Activated T-cell treated with anti-CD3 and anti-CD28 coated beads for 24 hours (primary cell): ENCODE measurements at places on chromosomes 7 and 10.

- DNase-seq, result no peak
Measured at GRCh38 chr10:43194266-43194665, 56.0 kb downstream of the CSGALNACT2 start.

DNA sequence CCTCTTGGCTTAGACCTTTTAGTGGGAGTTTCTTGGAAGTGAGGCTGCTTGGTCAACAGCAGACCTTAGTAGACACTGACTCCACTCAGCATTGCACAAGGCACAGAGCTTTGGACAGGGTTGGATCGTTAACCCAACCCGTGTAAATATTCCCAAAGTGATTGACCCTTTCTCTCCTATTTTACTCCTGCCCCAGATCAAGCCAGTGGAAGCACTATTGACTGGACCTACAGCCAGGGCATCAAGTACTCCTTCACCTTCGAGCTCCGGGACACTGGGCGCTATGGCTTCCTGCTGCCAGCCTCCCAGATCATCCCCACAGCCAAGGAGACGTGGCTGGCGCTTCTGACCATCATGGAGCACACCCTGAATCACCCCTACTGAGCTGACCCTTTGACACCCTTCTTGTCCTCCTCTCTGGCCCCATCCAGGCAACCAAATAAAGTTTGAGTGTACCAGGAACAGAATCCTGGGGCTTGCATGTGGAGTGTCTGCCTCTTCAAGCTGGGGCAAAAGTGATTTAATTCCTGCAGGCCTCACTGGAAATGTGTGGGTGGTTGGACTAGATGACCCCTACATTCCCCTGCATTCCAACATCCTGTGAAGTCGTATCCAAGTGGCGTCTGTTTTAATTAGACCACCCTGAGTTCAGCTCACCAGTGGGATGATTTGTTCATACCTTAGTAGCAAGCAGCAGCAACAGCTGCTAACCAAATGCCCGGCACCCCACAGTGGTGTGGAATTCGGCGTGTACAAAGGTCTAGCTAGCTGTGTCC is 7.5 kb downstream of the CPA1 start:
- no peak for DNase-seq

GRCh38 chr10:89121764-89122020 is 85.4 kb downstream of the CH25H start:
- no peak for DNase-seq

- DNase-seq, result no peak
Measured at GRCh38 chr10:131578472-131578970, 267.0 kb upstream of the TCERG1L start.

DNA sequence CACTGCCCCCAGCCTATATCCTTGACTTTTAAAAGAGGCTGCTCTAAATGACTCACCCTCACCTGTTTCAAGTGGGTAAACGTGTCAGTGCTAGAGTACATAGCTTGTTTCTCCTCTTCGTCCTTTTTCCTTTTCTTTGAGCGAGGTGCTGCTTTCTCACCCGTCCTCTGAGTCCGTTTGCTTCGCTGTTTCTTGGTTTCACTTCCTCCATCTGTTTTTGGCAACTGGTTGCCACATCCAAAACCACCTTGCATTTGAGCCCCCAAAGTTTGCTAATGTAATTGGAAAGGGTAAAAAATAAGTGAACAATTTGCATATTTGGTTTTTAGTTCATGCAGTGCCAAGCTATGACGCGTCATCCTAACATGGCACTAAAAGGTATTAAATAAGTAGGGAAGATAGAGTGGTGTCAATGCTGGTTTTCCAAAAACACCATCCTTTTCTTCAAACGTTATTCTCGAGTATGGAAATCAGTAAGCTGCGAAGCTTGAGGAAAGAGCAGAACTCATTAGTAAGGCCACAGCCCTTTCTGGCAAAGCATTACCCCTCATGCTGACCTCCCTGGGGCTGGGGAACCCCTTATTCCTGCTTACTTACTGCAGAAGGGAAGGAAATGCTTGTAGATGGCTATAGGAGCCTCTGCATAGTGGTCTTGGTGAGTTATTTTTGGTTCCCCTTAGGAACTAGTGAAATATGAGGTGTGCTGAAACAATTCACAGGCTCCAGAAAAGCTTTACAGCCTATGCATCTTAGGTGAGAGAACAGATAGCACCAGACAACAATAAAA is 133.5 kb downstream of the GALNT11 start:
- DNase-seq, result no peak

GRCh38 chr10:29392376-29393021 is 103.6 kb downstream of the LYZL1 start:
- DNase-seq, result no peak

DNA sequence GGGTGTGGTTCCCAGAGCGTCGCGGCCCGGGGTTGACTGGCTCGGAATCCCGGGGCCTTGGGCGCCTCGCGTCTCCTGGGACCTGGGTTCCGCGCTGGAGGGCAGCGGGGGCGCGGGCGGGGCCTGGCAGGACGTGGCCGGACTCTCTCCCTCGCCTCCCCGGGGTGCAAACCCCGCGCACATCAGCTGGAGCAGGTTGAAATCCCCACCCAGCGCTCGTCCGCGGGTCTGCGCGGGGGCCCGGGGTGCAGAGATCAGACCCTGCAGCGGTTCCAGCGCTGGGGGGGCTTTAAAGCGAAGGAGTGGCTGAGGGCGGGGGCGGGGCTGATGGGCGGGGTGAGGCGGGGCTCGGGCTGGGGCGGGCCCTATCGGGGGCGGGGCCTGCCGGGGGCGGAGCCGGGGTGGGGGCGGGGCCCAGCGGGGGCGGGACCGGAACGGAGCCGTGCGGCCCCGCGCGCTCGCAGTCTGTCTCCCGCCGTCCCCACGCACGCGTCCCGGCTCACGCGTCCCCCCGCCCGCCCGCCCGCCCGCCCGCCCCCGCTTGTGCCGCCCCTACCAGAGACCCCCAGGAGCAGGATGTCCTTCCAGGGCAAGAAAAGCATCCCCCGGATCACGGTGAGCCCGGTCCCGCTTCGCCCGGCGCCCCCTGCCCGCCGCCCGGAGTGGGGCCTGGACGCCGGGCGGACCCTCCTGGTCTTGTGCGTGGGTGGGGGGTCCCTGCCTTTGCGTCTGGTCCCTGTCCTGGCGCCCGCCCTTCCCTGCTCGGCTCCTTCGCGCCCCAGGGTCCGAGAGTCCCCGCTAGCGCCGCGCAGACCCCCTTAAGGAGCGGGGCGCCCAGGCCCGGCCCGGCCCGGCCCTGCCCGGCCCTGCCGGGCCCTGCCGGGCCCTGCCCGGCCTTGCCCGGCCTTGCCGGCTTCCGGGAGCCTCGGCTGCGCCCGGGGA is at the start of gene DPYSL4:
Gene DPYSL4 (plus strand): TSS at position 461 of the 942 bp plus-strand sequence. CDS start 116 bp downstream, at position 577.
- DNase-seq, result peak; percentile 14

DNA sequence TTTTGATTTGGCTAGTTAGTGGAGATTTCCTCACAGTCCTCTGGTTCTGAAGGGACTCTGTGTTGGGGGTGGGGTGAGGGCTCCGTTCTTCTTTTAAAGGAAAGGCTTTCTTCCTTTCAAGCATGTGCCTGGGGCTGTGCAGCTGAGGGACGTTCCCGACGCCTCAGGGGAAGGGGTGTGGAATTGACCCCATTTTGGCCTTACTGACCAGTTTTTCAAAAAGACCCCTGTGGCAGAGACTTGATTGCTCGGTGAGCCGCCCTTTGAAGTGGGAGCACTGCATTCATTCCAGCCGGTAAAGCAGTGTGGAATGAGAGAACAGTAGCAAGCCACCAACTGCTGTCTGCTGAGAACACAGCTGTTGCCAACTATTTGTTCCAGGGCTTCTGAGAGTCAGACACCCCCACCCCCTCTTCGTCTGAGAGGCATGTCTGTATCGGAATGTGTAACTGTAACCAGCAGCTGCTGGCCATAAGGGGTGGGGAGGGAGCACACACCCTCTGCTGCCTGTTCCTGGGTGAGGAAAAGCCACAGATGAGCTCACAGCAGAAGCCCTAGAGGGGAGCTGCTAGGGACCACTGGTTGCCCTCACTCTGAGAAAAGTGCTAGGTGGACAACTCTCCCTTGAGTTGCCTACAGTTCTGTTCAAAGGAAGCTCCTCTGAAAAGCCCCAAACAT is 33.2 kb downstream of the WBP1L start:
- DNase-seq, result no peak

- no peak for DNase-seq
Measured at GRCh38 chr10:93768892-93769291, 11.2 kb downstream of the LGI1 start.

DNA sequence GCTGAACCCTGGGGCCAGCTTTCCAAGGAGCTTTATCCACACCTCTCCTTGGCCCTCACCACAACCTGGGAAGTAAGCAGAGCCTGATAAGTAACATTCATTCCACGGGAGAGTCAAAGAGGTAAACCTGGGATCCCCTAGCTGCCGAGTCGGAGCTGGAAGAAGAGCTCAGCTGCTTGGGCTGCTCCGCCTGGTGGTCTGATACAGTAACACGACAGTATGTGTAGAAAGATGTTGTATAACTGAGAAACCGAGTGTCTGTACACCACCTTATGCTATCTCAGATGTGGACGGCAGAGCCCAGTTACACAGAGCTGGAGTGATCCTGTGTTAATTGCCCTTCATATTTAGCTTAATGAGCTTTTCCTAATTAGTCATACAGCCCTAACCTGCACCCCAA is 151.3 kb upstream of the KMT2E start:
- DNase-seq, result no peak

DNA sequence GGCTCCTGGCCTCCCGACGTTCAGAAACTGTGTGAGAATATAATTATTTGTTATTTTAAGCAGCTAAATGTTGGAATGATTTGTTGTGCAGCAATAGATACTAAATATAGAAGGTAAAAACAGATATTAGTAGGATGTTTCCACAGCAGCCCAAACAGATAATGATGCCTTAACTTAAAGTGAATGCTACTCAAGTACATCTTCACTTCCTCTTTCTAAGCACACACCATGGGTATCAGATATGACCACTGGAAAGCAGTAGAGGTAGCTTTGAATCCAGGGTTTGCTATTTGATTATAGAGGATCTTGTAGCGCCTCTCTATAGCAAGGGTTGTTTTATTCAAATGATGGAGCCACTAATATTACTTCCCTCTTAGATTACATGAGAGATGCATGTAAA is 38.2 kb upstream of the BET1 start:
- DNase-seq, result no peak

GRCh38 chr10:113612154-113612553 is 51.7 kb downstream of the NRAP start:
- DNase-seq, result no peak

GRCh38 chr7:132501956-132502355 is 74.3 kb downstream of the PLXNA4 start:
- no peak for DNase-seq

DNA sequence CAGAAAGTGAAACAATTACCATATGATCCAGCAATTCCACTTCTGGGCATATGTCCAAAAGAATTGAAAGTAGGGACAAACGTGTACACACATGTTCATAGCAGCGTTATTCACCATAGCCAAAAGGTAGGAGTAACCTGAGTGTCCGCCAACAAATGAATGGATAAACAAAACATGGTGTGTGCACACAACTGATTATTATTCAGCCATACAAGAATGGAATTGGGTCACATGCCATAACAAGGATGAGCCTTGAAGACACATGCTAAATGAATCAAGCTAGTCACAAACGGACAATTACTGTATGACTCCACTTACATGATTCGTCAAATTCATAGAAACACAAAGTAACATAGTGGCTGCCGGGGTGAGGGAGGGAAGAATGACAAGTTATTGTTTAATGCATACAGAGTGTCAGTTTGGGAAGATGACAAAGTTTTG is 4.1 kb upstream of the OIT3 start:
- no peak for DNase-seq

DNA sequence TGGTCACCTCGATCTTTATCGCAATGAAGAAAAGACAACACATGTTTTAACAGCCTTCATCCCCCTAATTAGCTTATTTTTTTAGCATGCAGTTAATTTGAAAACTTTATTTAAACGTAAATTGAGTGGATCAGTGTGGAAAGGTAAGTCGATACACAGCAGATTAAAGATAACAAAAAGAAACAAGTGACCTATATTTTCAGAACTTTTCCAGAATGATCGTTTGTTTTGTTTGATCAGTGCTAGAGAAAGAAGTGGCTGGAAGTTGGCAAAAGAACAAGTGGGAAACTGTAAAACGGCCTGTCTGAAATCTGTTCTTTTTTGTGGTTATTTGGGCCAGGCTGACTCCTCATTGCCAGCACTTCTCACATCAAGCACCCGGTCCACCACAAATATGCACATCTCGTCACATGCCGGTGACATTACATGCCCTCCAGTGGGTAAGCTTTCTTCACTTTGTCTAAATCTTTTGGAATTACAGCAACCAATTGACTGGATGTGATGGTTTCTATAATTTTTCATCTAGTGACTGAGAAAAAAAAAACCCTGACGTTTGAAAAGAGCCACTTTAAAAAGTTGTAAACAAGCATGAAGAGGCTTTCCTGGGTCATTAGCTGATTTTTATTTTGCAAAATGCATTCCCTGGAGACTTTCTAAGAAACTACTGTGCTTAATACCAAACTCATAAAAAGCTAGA is 33.2 kb downstream of the C7orf33 start:
- DNase-seq, result no peak

GRCh38 chr7:29840701-29841100 is 34.4 kb downstream of the WIPF3 start:
- DNase-seq, result no peak

DNA sequence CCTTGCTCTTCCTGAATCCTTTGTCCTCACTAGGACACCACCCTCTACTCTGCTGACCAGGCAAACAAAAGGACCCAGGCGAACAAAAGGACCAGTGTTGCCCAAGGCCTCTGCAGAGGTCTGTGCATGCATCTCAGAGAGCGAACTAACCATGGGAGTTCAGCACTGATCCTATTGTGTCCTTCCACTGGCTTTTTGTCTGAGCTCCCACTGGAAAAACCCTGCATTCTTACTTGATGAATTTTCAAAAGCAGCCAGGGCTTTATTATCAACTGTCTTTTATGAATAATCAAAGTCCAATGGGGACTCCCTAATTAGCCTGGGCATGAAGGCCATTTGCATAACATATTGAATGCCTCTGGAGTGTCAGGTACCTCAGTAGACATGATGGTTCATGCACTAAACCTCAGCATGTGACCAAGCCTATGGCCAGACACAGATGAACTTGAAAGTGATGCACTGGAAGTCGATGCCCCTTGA is 140.6 kb downstream of the KCNMA1 start:
- DNase-seq, result no peak

GRCh38 chr7:130008941-130009847 is 42.0 kb downstream of the ZC3HC1 start:
- DNase-seq, result no peak

GRCh38 chr7:102193806-102194205 is 92.9 kb upstream of the SH2B2 start:
- DNase-seq, result no peak

GRCh38 chr10:132521466-132522102 is 16.0 kb upstream of the INPP5A start:
- DNase-seq, result no peak

DNA sequence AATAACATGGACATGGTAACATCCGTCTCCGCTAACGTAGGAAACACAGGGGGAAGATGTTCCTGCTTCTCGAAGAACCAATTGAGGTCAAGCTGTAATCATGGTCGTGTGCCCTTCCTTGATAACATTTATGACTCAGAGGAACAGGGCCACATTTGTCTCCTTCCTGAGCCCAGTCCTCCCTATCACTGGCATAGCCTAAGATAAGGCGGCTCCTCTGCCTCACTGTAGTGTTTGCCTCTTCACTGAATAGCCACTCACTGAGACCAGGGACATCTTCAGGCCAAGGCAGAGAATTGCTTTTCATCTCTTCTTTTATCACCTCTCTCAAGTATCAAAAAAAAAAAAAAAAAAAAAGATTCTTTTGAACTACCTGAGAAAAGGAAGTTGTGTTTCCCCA is 5.4 kb upstream of the GRM8 start:
- no peak for DNase-seq

GRCh38 chr10:35178331-35178730 is 51.7 kb downstream of the CREM start:
- no peak for DNase-seq
